ENCODE measurements at places on chromosomes 12 and 14. TPM values are rescaled to one million over a fixed set of nuclear protein-coding genes. Genes with fewer than 3 reads are reported as not detected.

The ASIC1 gene
- total RNA-seq = 20.7 TPM

The KRT72 gene
- total RNA-seq = not detected

The GPRC5D gene
- total RNA-seq = not detected

The ADAM21 gene
- 0.34 TPM for total RNA-seq

The MYBPC1 gene
- total RNA-seq = not detected

The NIN gene
- 19.9 TPM for total RNA-seq

The RASAL1 gene
- total RNA-seq = not detected

The KLRD1 gene
- 0.88 TPM for total RNA-seq

The HOMEZ gene
- 6.7 TPM for total RNA-seq

The DBX2 gene
- total RNA-seq = not detected

The TCTN1 gene
- 57.4 TPM for total RNA-seq

The MYH7 gene
- total RNA-seq = not detected

The TPH2 gene
- total RNA-seq = not detected

The FOXG1 gene
- 0.05 TPM for total RNA-seq

The NDUFA12 gene
- total RNA-seq = 71.1 TPM

The TEDC1 gene
- 1.7 TPM for total RNA-seq

The RERG gene
- total RNA-seq = 5.1 TPM

The GRIP1 gene
- total RNA-seq = not detected

The CMA1 gene
- not detected for total RNA-seq

The GLT8D2 gene
- total RNA-seq = 79.5 TPM

The ETFBKMT gene
- total RNA-seq = 4.1 TPM

The BMAL2 gene
- total RNA-seq = 0.83 TPM

The HOTAIR gene
- not detected for total RNA-seq

The KLRG1 gene
- 0.69 TPM for total RNA-seq

The EPYC gene
- not detected for total RNA-seq

The TSPAN19 gene
- total RNA-seq = not detected

The AGAP2 gene
- not detected for total RNA-seq

The ZNF410 gene
- 24.8 TPM for total RNA-seq

Data from cardiac ventricle fibroblast (primary cell).